CD4-positive, alpha-beta T cell (primary cell): ENCODE measurements at places on chromosomes 1 and 21. TPM values are rescaled to one million over a fixed set of nuclear protein-coding genes. Genes with fewer than 3 reads are reported as not detected.

Gene ERG
- not detected for total RNA-seq

Gene MRPS6
- total RNA-seq = 13.5 TPM

Gene PLA2G2A
- total RNA-seq = not detected

Gene TMEM125
- total RNA-seq = not detected

Gene GABRD
- total RNA-seq = 0.38 TPM

Gene TCEA3
- 34.6 TPM for total RNA-seq

Gene NUAK2
- total RNA-seq = 15.3 TPM

Gene CDCA8
- total RNA-seq = 0.36 TPM

Gene CLCA1
- total RNA-seq = not detected

Gene LRRC71
- not detected for total RNA-seq

Gene AK5
- 32.0 TPM for total RNA-seq

Gene ACTA1
- total RNA-seq = not detected

Gene CTTNBP2NL
- total RNA-seq = 0.14 TPM

Gene NKAIN1
- total RNA-seq = not detected

Gene LRRC7
- total RNA-seq = 0.20 TPM

Gene TLCD4
- 0.11 TPM for total RNA-seq
